Hindlimb muscle (tissue), 1 donor: ENCODE measurements at places on chromosomes 13 and 19.

GRCh38 chr13:48398450-48399095, 14.3 kb downstream of the LPAR6 start:
- no peak for DNase-seq

DNA sequence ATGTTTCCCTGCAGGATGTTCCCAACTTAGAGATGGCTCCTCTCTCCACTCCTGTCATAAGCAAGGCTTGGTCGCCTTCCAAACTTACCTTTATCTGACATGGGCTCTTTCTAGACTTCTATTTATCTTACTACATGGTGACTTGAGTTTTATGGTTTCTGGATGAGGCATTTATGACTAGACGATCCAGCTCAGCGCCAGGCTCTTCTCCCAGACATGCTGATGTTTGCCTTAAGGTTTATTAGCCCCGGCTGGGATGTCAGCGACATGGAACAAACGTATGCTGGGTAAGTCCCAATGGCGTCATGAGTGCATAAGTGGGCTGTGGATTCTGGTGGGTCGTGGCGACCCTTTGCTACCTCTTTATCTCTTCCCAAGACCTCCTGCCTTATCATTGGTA, 39.8 kb upstream of the SLC15A1 start:
- no peak for DNase-seq

DNA sequence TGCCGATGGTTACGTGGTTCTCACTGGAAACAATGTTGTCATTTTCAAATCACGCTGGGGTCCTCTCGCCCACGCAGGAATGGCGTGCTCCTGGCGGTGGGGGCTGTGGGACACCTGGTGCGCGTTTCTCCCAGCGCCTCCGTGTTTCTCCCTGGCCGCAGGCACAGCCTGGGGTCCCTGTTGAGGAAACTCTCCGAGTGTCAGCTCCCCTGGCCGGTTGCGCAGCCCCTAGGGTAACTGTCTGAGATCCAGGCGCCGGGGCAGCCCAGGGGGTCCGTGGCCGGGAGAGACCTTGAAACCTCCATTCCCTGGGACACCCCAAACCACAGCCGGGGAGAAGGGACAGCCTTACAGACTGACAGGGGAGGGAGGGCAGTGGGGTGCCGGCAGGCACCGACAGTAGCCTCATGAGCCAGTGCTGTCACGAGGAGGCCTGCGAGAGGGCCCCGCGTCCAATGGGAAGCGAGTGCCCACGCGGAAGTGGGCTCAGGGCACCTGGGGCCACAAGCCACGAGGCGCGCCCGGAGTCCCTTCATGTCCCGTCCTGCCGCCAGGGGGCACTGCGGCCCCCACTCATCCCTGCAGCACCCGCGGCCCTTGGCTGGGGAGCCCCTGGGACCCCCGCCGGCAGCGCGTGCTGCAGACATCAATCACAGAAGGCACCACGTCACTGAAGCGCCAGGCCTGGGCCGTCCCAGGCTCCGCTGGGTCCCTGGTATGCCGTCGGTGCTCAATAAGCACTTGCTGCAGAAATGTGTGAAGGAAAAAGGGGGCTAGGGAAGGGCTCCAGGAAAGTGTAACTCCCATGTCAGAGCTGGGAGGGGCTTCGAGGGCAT, 9.5 kb downstream of the ADAMTSL5 start:
- DNase-seq: no peak

GRCh38 chr19:41449865-41450178, 6.9 kb downstream of the ERICH4 start:
- no peak for DNase-seq

DNA sequence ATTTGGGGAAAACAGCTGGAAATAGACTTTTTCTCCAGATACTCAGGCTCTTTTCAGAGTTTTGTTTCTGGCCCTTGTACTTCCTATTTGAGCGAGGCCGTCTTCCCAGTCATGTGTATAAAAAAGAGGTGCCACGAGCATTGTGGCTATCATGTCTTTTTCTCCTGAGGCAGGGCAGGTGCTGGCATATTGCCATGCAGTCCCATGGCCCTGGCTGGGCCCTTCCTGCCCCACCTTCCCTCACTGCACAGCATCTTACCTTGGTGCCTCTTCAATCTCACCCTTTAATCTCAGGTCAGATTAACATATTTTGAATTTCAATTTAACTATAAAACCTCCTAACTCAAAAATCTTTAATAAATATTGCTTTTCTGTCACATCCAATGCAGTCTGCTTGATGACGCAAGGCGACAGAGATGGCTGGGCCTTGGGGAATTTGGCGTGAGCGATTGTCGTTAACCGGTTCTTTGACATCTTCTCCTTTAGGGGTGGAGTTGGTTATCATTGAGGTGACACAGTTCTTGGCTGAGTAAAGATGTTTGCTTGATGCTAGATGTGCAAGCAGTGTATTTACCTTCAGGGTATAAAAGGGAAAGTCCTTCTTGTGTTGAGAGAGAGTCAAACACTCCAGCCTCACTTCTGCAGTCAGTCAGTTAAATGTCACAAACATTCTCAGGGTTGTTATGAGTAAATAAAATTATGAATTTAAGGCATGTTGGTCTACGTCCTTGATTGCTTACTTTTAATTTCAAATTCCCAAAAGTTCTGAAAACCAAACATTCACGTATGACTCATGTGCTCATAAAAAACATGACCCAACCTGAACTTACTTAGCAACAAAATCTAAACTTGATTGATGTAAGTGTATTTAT, 289.9 kb downstream of the MYO16 start:
- DNase-seq: no peak

GRCh38 chr19:53086949-53087348, 16.3 kb downstream of the ZNF160 start:
- peak; percentile 5 for DNase-seq

GRCh38 chr13:41232578-41233480, 30.5 kb downstream of the MTRF1 start:
- no peak for DNase-seq

DNA sequence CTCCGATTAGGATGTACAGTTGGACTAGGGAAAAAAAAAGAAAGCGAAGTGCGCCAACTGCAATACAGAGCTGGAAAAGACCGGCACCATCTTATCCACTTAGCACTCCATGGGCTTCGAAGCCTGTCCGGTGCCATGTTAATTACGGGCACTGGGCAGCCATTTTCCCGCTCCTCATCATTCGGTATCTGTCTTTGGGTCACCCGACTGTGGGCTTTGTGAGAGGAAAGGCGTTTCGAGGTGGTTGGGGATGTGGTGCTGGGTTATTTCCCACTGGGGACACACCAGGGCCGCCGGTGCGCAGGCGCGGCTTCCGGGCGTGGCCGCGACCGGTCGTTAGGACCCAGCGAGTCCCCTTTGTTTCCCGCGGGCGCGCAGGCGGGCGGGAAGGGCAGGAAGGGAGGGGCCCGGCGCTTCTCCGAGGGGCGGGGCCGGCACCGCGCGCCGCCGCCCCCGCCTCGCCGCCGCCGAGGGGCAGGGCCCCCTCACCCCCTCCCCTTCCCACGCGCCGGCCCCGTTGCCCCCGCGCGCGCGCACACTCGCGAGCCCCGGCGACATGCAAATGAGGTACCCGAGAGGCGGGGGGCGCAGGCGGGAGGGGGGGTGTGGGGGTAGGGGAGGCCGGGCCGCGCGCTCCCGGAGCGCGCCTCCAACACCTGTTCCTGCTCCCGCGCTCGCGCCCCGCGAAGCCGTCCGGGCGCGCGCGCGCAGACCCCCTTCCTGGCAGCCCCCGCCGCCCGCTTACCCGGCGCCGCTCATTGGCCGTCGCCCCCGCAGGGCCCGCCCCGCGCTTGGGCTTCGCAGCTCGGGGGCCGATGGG, at the start of gene ZNF524:
Gene ZNF524 (plus strand): TSS at position 447 of the 820 bp plus-strand sequence. CDS start 1,825 bp downstream, outside the sequence.
- peak; percentile 95 for DNase-seq

DNA sequence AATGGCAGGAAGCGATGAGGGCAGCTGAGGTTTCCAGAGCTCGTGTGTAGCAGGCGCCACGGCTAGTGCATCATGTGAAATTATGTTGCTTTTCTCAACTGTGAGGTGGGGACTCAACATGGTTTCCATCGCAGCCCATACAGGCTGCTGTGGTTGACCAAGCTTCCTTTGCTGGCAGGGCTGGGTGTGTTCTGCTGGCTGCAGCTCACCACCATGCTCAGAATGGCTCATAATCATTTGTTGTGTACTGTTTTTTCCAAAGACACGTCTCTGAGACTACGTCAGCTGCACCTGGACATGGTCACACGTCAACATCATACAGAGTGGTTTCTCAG, 16.1 kb upstream of the RASA3 start:
- no peak for DNase-seq

DNA sequence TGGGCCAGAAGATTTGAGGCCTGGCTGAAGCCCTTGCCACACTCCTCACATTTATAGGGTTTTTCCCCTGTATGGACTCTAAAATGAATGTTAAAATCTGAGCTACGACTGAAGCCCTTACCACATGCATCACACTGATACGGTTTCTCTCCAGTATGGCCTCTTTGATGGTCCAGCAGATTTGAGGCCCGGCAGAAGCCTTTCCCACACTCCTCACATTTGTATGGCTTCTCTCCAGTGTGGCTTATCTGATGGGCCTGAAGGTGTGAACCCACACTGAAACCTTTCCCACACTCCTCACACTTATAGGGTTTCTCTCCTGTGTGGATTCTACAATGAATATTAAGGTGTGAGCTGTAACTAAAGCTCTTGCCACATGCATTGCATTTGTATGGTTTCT, 21.0 kb downstream of the ZNF45 start:
- no peak for DNase-seq

DNA sequence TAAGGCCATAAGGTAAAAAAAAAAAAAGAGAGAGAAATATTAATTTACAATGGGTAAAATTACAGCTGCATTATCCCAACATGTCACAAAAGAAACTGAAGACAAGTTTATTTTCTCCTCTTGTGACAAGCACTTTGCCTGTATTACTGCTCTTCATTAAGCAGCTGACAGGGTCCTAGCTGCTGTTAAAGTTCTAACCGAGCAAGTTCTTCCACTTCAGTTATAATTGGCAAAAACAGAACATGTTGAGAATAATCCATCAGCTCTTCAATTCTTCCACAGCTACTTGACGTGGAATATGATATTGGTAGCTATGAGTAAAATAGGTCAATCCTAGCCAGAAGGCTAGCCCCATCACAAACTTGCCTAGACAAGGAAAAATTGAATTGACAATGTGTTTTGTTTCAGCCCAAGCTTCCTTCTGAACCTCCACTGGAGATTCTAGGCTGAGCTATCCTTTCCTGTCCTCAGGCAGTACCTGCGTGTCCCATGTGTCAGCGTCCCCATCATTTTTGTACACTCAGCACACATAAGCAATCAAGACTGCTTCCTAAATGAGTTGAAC, 32.2 kb upstream of the DOCK9 start:
- DNase-seq: no peak

GRCh38 chr13:43268632-43269031, 245.2 kb downstream of the DNAJC15 start:
- no peak for DNase-seq

DNA sequence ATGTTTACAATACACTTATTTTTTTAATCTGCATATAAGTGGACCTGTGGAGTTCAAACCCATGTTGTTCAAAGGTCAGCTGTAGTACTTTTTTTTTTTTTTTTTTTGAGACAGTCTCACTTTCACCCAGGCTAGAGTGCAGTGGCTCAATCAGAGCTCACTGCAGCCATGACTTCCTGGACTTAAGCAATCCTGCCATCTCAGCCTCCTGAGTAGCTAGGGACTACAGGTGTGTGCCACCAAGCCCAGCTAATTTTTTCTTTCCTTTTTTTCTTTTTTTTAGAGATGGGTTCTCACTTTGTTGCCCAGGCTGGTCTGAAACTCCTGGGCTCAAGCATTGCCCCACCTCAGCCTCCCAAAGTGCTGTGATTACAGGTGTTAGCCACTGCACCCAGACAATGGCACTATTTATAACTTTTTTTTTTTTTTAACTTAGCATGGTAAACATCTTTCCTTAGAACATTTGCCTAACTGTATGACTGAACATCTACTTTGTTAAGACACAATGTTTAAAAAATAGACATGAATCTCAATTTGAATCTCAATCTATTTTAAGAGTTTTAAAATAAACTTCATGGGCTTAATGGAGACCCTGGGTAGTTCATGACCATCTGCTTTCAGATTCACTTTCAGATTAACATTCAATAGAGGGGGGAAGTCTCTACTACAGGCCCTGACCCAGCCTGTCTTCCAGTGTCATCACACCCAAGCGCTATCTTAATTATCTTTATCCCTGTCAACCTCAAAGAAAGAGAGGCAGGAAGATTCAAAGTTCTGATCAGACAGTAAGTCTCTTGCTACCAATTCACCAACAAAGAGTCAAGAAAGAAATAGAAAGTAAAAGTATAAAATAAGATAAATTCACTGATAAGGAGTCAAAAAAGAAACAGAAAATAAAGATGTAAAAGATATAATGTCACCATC, 97.7 kb upstream of the DOCK9 start:
- DNase-seq: no peak

GRCh38 chr19:11379857-11380350, 4.2 kb downstream of the EPOR start:
- no peak for DNase-seq

DNA sequence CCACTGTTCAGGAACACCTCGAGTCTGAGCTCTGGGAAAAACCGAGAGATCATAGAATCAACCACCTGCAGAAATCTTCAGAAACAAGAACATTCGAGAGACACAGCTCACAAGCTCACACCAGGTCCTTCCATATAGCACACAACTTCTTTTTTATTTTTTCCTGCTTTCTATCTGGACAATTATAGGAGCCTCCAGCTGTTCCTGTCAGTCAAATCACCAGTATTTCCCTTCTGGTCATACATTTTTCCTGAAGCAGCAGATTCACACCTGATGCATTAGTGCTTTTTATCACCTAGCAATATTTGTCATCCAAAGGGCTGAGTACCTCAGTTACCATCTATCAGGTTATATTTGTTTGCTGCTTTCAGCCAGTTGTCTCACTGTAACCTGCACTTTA, 323.5 kb downstream of the FOXO1 start:
- no peak for DNase-seq

- DNase-seq: no peak
Observed at GRCh38 chr13:73998631-73999030, 135.6 kb downstream of the KLF12 start.

GRCh38 chr13:95355494-95355893, 54.2 kb upstream of the ABCC4 start:
- no peak for DNase-seq

GRCh38 chr19:3047496-3048189, 14.7 kb downstream of the TLE5 start:
- no peak for DNase-seq

DNA sequence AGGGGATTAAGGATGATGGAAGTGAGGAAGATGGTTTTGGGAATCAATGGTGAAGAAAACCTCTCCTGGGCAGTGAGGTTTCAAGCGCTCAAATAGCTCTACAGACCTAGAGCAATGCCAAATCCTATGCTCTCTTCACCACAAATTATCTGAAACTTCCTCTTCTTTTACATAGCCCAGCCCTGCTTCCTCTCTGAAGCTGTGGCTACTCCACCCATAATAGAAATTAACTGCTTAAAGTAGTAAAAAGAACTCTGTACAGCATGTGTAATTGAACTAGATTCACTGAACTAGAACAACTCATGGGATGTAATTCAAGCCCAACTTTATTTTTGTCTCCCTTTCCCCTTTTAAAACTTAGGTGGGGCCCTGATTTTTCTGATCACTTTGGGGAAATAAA, 20.4 kb upstream of the IFT88 start:
- no peak for DNase-seq
